ENCODE measurements at places on chromosomes 12 and 14.

DNA sequence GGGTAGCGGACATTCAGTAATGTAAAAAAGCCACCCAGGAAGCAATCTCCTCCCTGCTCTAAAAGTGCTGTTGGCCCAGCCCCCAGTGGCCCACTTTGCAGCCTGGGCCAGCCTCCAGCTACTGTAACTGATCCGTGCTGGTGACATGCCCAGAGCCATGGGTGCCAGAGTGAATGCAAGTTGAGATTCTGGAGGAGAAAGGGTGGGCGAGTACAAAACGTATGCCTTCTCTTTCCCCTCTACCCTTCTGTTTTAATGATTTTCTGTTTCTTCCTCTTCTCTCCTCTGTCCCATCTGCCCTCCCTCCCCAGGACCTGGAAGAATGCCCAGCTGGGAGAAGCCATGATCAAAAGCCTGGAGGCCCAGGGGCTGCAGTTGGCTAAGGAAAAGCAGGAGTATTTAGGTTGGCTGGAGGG is 16.9 kb downstream of the PLEKHD1 start:
- DNase-seq: no peak

DNA sequence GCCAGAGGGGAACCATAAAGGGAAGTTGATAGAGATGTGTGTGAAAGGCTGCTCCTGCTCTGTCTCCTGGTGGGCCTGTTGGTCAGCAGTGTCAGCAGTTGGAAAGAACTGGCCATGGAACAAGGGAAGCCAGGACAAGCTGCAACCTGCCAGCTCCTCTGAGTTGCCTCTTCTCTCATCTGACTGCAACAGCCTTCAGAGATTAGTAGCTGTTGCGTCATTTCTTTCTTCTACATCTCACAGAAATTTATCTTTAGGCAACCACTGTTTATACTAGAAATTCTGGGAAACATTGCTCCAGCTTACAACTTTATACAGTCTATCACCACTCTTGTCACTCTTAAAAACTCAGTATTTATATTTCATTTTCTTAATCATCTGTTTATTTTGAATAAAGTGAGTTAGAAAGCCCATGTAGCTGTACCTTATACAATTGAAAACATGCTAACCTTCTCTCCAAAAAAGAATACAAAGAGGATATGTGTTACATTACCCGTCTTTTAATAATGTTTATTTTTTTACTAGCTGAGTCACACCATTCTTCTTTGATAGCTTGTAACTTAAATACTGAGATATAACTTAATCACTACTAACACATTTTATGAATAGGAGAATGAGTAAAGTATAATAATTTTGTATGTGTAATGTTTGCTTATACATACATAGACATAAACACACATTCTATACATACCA is 224.2 kb downstream of the LRFN5 start:
- no peak for DNase-seq

DNA sequence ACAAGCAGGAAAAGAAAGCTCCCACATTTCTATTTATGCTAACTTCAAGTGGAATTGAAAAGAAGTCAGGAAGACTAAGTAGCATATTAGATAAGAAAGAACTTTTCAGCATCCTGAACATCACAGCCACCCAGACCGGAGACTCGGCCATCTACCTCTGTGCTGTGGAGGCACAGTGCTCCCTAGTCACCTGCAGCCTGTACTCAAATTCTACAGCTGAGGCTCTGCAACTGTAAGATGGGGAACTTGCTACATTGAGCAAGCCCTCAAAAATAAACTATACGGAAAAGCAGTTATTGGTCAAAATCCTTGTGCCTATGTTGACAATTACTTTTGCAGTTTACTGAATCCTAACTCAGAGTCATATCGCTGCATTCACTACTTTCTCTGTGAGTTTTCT is 361.9 kb downstream of the DAD1 start:
- DNase-seq: no peak

GRCh38 chr14:71163842-71164629 is 256.8 kb downstream of the PCNX1 start:
- no peak for DNase-seq

DNA sequence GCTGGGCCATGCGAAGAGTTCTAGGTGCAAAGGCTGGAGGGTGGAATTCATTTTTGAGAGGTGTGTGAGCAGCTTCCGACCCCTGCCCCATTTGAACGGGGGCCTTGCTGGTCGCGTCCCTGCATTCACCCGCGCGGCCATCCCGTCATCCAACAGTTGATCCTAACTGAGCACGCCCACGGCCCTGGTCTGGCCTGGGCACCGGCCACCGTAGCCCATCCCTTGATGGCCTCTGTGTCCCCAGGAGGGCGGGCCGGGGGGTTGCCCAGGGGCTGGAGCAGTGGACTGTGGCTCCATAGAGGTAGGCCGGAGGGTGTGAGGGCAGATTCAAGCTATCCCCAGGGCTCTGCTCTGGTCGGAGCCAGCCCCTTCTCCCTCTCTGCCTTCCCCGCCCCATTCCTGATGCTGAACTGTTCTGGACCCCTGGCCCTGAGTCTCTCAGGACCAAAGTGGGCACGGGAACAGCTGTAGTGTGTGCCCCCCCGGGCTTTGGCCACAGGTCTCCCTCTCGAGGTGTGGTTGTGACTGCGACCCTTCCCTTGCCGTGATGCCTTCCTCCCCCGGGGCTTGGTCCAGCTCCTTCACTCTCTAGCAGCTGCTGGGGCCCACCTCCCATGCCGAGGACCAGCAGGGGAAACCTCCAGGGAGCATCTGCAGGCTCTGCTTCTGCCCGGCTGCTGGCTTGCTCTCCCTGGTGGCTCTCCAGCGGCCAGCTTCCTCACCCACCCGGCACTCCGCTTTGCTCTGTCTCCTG is 9.1 kb downstream of the MEG3 start:
- DNase-seq: no peak

Data from NCI-H2081 treated with DMSO at 0.1 percent for 48 hours (cell line).